ENCODE measurements at places on chromosomes 3 and 15. TPM values are rescaled to one million over a fixed set of nuclear protein-coding genes. Genes with fewer than 3 reads are reported as not detected.

DNA sequence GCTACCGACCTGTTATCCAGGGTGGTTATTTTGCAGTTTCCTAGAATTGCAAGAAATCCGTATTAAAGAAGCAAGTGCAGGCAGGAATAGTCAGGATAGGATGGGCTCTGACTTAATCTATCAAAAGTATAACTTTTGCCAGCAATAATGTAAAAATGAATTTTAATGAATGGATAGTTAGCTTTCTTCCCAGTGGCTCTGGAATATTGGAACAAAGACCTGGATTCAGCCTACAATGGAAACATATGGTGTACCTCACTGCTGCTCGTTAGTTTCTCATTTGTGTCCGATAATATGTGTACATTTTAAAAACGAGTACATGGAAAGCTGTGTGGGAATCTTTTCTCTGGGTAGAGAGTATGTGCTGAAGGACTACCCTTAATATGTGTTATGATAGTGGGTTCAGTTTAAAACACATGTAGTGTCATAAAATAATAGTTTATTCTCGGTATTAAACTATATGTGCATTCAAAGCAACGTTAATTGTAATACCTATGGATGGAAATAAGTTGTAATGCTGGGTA is 805 bp downstream of the SERPINI1 start:
- no peak for DNase-seq

- DNase-seq: peak; percentile 83
These were observed 143.9 kb downstream of the GABRB3 start for GRCh38 chr15:26628879-26629529.

DNA sequence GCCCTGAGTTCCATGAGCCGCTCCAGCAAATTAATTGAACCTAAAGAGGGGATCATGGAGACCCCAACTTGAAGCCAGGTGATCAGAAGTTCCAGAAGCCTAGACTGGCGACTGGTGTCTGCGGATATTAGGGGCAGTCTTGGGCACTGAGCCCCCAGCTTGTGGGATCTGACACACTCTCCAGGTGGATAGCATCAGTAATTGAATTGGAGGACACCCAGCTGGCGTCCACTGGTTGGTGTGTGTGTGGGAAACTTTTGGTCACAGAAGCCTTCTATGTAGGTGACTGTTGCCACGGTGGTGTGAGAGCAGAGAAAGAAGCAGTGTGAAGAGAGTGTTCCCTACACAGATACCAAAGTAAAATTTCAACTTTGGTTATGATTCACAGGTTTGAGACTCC is 106.0 kb upstream of the ADPGK start:
- no peak for DNase-seq

DNA sequence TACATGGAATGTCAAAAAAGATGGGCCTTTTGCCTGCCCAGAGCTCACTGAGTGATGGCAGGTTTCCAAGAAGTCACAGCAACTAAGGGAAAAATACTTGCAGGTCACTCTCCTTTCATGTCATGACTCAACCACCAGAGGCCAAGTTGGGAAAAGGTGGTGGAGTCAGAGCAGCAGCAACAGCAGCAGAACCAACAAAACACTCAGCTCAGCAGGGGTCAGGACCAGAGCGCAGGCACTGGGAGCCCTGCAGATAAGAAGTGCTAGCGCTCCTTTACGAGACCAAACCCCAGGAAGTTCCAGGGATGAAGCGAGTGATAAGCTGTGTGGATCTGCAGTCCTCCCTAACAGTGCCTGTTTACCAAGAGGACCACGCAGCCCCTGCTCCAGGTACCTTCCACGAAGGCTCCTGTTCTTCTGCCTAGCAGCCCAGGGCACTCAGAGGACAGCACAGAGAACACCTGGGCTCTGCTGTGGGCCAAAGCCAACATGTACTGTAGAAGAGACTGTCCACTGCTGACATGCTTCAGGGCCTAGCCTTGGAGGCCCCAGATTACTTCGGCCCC is 26.0 kb downstream of the POC1A start:
- no peak for DNase-seq

DNA sequence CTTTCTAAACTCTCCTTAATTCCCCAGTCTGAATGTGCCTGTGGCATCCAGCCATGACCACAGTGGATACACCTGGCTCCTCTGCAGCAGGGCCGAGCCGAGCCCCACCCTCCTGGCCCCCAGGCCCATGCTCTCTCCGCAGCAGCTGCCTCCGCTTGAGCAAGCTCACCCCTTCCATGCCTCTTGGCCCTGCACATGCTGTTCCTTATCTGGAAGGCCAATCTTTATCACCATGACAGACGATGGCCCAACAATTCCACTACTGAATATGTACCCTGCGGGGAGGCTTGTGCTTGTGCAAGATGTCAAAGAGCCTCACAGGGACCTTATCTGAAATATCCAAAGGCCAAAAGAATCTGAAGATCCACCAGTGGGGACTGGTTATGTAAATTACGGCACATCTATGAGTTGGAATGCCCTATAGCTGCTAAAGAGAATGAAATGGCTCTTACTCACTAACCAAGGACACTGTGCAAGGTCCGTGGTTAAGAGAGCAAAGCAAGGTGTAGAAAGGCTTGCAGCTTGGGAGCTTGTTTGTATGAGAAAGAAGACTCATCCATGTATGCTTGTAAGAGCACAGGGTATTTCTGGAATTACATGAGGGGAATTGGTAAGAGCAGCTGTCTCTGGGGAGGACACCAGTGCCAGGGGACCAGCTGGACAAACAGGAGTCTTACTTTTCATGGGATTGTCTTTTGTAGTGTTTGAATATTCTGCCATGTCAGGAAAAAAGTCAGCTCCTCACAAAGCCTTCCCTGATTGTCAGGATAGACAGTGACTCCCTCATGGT is 55.2 kb downstream of the WNT7A start:
- peak; percentile 20 for DNase-seq

- DNase-seq: no peak
These were observed 87.3 kb downstream of the NSUN3 start for GRCh38 chr3:94150113-94150512.

DNA sequence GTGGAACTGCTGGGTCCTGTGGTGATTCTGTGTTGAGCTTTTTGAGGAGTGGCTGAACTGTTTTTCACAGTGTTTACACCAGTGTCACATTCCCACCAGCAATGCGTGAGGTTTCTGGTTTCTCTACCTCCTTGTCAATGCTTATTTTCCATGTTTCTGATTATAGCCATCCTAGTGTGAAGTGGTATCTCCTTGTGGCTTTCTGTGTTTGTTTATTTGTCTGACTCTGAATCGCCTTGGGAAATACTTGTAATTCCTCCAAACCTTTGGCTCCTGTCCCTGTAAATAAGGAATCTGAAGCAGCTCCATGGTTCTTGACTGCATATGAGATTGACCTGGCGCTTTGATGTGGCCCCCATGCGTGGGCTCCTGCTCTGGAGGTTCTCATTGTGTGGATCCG is 20.6 kb downstream of the FAN1 start:
- no peak for DNase-seq

- no peak for DNase-seq
These were observed 231.0 kb downstream of the ITPR1 start for GRCh38 chr3:4724051-4724629.

- DNase-seq: no peak
These were observed 24.5 kb downstream of the ABHD6 start for GRCh38 chr3:58261954-58262666.

DNA sequence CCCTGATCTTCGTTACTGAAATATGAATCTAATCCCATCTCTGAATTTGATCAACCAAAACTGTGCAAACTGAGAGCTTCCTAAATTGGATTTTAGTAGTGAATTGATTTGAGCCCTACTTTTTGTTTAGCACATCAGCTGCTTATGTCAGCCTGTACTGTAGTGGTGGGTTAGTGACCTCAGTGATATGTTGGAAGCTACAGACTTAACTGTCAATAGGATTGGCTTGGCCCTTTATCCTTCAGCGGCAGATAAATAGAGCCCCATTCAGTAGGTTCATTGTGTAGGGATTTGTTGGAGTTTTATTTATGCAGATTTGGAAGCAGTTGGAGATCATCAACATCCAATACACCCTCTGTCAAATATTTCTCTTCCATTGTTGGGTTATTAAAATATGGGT is 409.7 kb downstream of the SOX2 start:
- no peak for DNase-seq

DNA sequence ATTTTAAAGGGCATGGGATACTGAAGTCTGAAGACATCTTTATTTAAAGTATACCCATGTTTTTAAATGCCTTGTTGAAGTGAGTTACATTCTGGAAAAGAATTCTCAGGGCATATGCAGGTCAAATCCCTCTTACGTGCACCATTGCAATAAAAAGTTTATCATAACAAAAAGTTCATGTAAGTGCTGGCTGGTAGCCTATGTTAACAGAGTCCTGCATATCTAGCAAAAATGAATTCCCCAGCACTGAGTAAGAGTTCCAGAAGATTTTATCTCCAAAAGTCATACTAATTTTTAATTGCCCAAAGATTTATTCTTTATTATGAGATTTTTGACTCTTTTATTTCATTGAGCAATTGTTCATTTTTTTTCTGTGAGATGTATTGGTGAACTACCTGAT is 104.7 kb upstream of the ROBO1 start:
- DNase-seq: no peak

- no peak for DNase-seq
These were observed 311.5 kb upstream of the THBS1 start for GRCh38 chr15:39269352-39269751.

DNA sequence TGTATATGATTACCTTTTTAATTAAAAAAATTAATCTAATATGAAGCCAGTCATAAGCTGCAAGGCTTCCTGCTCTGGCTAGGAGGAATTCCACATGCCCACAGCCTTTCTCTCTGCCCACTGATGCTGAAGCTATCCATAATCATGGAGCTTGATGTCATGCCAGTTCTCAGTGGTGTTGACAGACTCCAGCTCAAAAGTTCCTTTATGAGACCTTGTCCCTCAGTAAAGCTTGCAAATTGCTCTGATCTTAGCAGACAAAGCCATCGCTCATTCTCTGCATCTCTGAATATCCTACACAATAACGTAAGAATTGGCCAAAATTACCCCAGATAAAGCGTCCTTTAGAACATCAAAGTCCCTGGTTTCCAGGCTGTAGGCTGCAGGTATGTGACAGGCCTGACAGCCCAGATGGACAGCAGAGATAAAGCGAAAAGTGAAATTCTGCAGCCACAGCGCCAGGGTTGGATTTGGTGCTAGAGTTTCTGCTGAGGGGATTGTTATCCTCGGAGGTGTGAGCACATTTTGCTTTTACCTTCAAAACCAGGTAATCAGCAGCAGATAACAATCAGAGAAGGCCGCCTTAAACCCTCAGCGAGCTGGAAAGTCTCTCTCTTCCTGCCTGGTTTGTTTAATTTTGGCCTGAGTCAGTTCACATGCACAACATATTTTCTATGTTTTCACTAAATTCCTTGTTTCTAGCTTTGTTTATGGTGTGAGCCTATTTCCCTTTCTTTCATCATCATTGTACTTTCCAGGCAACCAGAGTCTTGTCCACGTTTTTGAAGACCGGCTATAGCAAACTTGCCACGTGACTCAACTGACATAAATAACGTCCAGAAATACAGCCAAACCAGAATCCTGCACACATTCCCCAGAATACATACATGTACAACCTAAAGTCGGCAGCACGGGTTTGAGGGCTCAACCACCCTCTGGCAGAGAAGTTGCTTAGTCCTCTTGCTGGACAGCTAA is 36.6 kb upstream of the ALDH1A3 start:
- no peak for DNase-seq

- DNase-seq: no peak
These were observed 62.0 kb upstream of the LEKR1 start for GRCh38 chr3:156763931-156764720.

GRCh38 chr15:36472672-36473071 is 106.8 kb upstream of the CDIN1 start:
- DNase-seq: no peak

- DNase-seq: no peak
These were observed 97.2 kb upstream of the MB21D2 start for GRCh38 chr3:193014902-193015301.

DNA sequence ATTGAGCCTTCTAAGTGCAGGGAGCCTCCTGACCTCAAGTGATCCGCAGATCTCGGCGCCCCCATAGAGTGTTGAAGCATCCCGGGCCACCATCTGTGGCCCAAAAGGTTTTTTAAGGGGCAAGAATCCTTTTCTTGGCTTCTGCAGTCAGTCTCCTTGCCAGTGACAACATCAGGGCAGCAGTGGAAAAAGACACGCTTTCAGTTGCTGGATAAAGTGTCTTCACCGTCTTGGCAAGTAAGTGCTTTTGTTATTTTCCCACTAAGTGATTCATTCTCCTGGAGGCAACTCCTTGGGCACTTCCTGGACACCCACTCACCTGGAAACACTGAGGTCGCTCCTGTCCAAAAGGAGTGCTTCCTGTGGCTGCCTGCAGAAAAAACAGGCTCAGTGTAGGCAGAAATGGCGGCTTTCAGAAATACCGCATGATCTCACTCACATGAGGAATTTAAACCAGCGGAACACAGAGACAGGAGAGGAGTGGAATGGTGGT is 71.7 kb upstream of the ABHD2 start:
- DNase-seq: peak; percentile 74

GRCh38 chr3:168327856-168328255 is 232.1 kb upstream of the GOLIM4 start:
- DNase-seq: no peak

DNA sequence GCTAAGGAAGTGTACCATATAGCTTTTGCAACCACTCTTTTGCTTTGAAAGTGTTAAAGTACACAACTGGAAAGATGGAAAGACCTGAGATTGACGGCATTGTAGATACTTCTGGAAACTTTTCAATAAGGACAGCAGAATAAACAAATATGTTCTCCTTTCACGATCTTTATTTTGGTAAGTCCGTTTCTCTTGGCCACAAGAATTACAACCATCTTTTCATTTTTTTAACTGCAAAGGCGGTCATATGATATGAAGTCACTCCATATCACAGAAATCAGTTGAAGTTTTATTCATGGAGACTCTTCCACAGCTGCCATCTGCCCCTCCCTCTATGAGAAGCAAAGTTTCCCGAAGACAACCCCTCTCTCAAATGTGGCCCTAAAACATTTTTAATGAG is 303.4 kb upstream of the ICE2 start:
- no peak for DNase-seq

DNA sequence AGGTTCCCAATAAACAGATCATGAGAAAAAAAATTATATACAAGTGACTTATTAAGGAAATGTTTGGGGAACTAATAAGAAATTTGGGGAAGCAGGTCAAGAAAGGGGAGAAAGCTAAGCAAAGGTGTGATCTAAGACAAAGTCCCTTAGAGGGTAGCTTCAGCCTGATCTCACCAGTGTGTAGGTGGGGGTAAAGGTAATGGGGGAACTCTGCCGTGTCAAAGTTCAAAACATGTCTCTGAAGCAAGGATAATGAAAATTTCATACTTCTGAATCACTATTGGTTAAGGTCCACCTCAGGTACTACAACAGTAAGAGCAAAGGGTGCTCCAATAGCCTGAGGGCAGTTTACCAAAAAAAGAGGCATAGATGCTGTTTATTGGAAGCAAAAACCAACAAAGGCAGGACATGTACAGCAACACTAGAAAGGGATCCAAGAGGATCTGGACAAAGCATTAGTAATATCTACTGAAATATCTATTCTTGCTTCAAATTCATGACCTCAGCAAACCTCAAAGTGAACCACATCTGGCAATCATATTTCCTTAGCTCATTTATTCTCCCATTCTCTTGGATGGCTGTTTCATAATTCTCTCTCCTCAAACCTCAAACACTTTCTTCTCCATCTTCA is 6.9 kb downstream of the ACAD11 start:
- no peak for DNase-seq

The PATL2 gene
- polyA plus RNA-seq: not detected

The SPINT1 gene
- polyA plus RNA-seq: 15.5 TPM

The CCDC54 gene
- polyA plus RNA-seq: not detected

The VGLL3 gene
- 10.8 TPM for polyA plus RNA-seq

The GPR149 gene
- polyA plus RNA-seq: not detected

The ALDH1A2 gene
- polyA plus RNA-seq: 3.8 TPM

The BDH1 gene
- 7.6 TPM for polyA plus RNA-seq

The MITF gene
- polyA plus RNA-seq: 6.5 TPM

The WDR49 gene
- not detected for polyA plus RNA-seq
